Smooth muscle cell of the coronary artery (primary cell): ENCODE measurements at places on chromosomes 2 and 18. TPM values are rescaled to one million over a fixed set of nuclear protein-coding genes. Genes with fewer than 3 reads are reported as not detected.

Gene CCDC74A
- total RNA-seq = 6.1 and 13.8 TPM in 2 replicates

Gene ZNF892
- 2.3 and 4.7 TPM in 2 replicates for total RNA-seq

Gene MOB1A
- total RNA-seq = 35.5 and 53.9 TPM in 2 replicates

Gene C2orf66
- total RNA-seq = 0.08 TPM in 1 of 2 replicates, not detected in the other

Gene COL4A3
- total RNA-seq = 7.3 and 8.3 TPM in 2 replicates

Gene MTX2
- 15.2 and 23.5 TPM in 2 replicates for total RNA-seq

Gene POTEI
- not detected in 2 replicates for total RNA-seq
